ENCODE measurements at places on chromosomes 6 and 20.

DNA sequence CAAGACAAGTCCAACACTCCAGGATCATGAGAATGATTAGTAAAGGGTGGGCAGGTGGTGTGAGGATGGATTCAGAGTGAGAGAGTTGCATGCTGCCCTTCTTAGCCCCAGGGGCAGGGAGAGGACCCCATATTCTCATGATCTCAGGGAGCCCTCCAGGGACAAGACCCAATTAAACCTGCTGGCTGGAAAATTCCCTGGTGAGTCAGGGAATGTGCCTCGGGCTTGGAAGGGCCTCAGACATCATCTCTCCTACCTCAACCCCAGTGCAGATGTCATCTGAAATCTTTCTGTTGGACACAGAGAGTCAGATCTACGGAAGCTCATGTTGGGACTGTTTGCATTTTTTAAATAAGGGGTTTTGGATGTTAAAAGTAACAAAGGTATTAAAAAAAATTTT lies 9.2 kb upstream of the SIRPD start:
- DNase-seq = no peak

DNA sequence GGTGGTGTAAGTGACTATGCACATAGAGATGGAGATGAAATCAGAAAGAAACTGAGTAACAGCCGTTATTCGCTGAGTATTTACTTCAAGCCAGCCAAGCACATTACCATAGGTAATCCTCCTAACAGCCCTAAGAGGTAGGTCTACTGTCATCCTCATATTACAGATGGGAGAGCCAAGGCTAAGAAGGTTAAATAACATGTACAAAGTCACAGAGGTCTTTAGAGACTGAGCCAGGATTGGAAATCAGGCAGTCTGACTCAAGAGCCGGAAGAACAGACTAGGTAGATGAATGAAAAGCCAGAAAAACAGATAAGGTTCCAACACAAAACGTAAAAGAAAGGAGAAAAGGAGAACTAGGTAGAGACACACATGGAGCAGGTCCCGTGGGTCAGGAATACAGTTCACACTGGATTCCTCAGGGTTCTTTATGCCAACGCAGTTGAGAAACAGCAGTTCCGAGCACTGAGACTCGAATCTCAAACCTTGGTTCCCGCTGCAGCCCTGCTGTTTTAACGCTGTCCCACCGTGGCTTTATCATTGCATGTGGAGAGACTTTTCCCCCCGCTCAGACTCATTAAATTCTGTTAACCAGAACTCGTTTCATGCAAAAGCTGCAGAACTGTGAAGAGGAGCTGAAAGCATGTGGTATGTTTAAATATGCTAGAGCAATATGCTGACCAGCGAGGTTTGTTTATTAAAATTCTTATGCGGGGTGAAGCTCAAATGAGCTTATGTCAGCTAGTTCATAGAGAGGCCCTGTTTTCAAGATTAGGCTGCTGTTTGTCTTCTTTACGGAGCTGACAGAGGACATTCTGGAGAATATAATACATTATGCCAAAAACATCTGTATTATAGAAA lies 537.9 kb downstream of the CD83 start:
- no peak for DNase-seq

DNA sequence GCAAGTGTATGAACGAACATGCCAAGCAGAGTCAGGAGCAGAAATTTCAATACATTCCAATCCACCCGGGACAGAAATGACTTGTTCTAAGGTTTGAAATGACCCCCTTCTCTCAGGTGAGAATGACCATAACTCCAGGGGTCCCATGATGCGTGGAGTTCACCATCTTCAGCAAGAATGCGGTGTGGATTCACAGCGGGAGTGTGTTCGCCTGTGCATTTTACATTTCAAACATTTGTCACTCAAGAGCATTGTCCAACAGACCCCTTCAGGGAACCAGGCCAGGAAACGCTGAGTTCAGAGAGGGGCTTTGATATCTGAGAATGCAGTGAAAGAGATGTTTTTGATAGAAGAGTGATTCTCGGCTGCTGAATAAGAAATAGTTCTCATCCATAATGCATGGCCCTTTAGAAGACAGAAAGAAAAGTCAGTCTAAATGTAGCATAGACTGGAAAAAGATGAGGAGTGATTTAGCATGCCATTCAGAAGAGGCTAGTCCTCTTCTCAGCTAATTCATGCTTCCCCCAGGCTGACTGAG lies 200.3 kb upstream of the KCNG1 start:
- DNase-seq = no peak

DNA sequence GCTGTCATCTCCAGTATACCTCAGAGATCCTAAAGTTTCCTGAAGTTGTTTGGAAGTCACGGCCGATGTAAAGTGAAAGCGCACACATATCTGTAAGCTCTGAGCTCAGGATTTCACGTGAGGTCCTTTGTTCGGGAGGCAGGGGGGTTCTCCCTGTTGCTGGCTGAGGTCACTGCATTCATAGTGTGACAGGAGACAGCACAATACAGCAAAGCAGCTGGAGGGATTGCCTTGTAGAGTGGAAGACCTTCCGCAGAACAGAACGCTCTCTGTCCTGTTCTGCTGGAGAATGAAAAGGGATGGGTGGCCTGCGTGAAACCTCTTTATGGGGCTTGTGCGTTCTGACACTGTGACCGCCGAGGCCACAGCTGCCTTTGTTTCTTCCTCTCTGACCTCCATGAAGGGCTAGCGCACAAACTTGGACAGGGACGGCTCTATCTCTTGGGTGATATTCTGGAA lies 13.4 kb upstream of the SERPINB1 start:
- DNase-seq = no peak

DNA sequence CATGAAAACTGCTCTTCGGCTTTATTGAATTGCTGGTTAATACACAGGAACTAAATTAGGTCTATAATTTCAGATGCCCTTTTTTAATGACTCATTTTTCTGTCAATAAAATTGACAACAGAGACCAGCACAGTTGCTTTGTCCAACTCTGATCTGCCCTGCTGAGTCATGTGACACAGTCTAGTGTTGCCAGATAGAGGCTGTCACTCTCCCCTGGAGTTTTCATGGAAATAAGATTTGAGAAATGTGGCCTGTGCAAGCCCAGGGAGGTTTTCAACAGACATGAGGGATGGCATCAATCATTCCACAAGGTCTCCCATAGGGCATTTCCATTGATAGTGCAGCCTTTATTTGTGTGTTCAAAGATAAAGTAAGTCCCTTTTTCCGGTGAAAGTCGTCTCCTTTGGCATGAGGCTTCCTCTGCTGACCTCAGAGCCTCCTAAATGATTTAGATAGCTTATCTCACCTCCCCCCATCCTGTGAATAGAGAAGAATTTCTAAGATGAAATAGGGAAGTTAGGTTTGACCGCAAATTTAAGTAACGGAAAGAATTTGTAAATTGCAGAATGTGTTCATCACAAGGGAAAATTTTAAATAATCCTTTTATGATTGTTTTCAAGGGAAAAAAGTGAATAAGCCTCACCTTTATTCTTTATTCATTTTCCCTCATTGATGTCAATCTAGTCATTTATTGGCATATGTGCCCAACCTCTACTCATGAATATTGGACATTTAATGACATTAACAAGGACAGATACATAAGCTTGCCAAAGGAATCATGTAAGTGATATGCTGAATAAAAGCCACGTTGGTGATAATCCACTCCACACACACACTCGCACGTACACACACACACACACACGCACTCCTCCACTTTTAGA lies 277.7 kb downstream of the ADGB start:
- no peak for DNase-seq

GRCh38 chr6:53066077-53066417 lies 843 bp downstream of the FBXO9 start:
- DNase-seq = no peak

- no peak for DNase-seq
These were observed 388.9 kb upstream of the JARID2 start for GRCh38 chr6:14857001-14857400.

DNA sequence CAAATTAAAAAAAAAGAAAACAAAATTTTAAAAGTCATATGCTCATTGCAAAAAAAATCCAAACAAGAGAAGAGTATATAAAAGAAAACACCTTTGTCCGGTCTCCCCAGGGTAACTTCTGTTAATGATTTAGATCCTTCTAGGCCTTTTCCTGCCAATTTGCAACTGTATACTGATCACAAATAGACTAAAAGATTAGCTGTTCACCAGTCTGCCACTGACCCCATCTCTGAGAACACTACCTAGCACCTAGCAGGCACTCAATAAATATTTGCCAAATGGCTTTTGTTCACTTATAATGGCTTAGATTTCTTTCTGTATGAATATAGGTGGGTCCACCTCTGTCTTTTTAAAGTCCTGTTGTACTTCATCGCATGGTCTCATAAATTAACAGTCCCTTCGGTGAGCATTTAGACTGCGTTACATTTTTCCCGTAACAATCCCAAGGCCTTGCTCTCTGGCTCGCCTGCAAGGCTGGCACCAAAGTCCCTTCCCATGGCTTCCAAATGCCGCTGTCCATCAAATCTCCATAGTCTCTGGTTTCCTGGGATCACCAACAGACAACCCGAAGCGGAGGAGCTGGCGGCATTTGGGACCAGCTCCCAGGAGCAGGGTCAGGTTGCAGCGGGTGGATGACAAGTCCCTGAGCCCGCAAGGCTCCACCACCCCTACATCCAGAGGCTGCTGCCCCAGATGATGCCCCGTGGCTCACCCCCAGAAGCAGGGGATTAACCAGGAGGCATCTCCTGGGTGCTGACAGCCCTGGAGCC lies 11.8 kb downstream of the JPH2 start:
- no peak for DNase-seq

GRCh38 chr20:2302384-2303060 lies 6.7 kb downstream of the TGM3 start:
- no peak for DNase-seq

DNA sequence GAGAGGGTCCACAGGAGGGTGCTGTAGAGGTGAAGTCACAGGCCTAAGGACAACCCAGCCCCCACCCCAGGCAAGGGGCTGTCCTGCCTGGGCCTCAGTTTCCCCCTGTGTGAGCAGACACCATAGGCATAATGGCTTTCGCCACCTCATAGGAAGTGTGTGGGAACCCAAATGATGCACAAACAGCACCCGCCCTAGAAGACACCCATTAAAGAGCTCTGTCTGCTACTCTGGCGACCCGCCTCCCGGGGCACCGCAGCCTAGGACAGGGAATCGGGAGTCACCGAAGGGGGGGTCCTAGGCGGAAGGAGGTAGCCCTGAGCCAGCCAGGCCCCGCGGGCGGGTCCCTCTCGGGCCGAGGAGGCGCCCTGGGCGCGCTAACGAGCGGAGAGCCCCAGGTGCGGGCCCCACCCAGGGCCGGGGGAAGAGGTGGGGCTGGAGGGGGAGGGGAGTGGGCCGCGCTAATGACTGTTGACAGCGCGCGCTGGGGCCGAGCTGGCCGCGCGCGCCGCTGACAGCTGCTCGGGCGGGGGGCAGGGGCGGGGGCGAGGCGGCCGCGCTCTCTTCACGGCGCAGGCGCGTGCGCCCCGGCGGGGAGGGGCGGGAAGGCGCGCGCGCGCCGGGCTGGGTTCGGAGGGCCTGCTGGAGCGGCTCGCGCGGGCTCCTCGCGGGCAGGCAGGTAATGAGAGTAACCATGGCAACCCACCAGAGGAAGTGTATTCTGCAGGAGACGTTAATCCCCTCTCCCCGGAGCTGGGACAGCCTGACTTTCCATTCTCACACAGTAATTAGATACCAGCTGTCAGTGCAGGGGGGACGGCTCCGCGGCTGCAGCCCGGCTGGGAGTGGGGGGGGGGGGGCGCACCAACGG lies 48.9 kb downstream of the NOL4L start:
- DNase-seq = peak; percentile 53

- DNase-seq = peak; percentile 38
These were observed at the start of gene RGS19 for GRCh38 chr20:64079273-64080012. Gene RGS19 (minus strand): TSS chr20:64079518. CDS start chr20:64076886, 2,632 bp downstream.

DNA sequence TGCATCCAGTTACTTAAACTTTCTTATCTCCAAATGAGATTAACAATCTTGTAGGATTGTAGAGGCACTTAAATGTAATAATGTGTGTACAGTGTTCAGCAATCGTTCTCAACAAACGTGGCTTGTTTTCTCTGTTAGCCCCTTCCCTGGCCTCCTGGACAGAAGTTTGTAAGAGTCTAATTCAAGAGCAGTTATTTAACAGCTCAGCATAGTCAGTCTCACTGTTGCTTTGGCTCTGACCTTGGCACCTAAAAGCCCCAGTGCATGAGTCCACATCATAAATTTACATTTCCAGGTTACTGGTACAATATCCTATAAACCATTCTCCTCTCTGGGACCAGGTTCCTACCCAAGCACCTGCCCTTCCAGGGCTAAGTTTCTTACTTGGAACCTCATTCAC lies 11.5 kb upstream of the PHF3 start:
- DNase-seq = no peak

GRCh38 chr20:58227391-58228102 lies 906 bp downstream of the ANKRD60 start:
- DNase-seq = no peak

- DNase-seq = no peak
These were observed 464.3 kb upstream of the FLRT3 start for GRCh38 chr20:14801591-14802325.

DNA sequence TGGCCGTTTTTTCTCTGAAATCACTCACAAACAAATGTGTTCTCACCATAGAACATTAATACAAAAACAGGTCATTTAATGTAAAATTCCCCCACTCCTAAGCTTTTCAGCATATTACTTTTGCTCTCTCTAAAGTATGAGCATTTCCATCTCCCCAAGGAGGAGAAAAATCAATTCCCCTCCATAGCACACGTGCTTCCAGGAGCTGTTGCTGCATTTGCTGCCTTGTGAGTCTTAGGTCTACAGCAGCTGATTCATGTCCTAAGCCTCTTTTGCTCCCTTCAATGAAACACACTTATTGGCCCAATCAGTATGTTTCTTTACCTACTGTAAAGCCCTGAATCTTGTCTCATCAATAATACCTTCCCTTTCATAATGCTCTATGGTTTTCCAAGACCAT lies 6.4 kb upstream of the COL9A1 start:
- DNase-seq = no peak

DNA sequence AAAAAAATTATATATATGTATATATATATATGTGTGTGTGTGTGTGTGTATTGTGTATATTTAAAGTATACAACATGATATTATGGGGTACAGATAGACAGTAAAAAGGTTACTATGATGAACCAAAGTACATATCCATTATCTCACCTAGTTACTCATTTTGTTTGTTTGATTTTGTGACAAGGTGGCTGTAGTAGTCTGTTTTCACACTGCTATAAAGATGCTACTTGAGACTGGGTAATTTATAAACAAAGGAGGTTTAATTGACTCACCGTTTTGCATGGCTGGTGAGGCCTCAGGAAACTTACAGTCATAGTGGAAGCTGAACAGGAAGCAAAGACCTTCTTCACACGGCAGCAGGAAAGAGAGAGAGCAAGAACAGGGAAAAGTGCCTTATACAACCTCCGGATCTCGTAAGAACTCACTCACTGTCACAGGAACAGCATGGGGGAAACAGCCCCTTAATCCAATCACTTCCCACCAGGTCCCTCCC lies 30.2 kb upstream of the DACT2 start:
- no peak for DNase-seq
